ENCODE measurements at places on chromosomes 3 and 15.
A peak's percentile ranks its signal among the peaks of the same experiment; 100 is the strongest.

DNA sequence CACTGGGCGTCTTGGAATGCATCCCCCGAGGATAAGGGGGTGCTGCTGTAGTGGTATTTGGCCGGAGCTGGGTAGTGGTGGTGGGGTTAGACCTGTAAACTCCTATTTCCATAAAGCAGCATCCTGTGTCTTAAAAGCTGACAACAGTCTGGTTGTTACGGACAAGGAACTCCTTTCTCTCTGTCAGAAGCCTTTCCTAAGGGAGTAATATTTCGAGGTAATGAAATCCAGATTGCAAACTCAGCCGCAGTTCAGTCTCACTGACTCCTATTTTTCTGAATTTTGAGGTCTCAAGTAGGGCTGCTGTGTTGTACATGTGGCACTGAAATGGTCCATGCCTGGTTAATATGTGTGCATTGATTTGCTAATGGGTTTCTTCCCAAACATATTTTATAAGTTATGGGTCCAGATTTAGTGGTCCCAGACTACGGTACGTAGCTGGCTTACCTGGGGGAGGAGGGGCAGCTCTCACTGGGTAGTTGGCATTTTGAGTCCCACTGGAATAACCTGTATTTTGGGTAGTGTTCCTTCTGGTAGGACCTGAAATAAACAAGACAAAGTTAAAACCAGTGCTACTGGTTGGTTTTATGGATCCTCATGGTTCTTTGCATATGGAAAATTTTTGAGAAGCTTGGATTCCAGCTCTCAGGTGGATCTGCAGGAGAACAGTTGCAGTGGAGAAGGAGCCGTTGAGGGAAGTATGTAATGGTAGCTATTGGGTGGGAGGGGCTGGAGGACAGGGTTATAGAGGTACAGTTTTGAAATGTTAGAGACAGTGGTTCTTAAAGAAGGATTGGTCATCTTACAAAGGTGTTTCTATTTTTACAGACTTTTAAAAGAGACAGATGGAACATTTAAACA, 48.6 kb upstream of the LDHAL6B start:
- DNase-seq, result no peak

- no peak for DNase-seq
Measured at GRCh38 chr3:16316847-16317560, 52.0 kb downstream of the OXNAD1 start.

DNA sequence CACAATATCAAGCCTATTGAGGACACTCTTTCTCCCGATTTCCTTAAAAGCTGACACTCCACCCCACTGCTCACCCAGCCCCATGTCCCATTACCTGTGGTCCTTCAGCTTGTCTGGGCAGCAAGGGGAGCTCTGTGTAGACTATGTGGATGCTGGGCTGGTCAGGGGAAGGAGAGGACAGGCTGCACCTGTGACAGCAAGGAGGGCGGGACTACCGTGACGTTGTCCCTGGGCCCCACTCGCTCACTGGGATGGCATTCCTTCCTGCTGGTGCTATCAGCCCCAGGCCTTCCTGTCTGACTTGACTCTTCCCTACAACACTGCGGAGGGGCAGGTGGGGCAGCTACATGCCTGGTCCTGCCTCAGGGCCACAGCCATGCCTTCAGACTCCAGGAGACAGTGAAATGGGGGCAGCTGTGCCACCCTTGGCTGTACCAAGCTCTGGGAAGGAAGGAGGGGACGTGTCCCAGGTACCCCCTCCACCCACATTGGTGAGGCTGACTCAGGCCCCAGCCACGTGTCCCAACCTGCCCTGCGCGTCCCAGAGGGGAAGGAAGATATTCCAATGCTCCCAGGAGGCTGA, at the start of gene TMEM40:
Gene TMEM40 (minus strand): TSS at position 163 of the 583 bp plus-strand sequence. CDS start 9,427 bp downstream, outside the sequence.
- DNase-seq, result peak; percentile 41

GRCh38 chr3:58004973-58005372, 3.2 kb upstream of the FLNB start:
- DNase-seq, result peak; percentile 43

- DNase-seq, result peak; percentile 87
Measured at GRCh38 chr15:77634266-77634962, 1.7 kb upstream of the LINGO1 start.

GRCh38 chr3:139491966-139492365, 15.7 kb upstream of the RBP2 start:
- DNase-seq, result no peak

GRCh38 chr3:105691053-105691452, 177.8 kb downstream of the CBLB start:
- no peak for DNase-seq

DNA sequence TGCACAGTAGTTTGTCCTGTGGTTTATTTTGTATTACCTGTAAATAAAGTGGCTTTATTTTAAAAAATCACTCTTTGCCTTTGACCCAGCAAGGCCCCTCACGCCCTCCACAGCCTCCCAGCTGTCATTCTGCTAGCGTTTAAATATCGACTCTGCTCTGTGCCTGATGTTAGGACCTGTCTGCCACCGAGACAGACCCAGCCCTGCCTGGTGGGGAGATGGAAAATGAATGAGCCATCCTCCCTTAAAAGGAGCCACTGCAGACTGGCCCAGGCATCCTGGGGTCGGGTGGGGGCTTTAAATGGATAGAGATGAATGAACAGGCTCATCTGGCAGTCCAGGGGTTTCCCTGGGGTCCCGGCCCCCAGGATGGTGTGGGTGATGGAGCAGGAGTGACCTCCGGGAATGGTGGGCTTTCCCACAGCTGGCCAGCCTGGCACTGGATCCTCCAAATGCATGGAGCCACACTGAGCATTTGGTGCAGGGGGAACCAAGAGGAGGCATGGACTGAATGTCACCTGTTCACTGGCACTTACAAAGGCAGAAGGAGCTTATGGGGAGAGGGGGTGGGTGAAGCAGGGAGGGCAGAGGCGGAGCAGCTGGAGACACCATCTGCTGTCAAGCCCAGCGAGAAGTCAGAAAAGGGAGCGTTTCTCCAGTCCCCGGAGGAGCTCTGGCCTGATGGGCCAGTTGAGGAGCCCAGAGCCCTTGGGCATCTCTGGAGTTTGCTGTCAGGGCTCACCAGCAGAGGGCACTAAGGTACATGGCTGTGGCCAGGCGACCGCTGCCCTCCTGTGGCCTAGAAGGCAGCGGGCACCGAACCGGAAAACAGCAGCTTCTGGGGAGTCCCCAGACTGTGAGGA, 11.9 kb downstream of the GRM2 start:
- peak; percentile 84 for DNase-seq

DNA sequence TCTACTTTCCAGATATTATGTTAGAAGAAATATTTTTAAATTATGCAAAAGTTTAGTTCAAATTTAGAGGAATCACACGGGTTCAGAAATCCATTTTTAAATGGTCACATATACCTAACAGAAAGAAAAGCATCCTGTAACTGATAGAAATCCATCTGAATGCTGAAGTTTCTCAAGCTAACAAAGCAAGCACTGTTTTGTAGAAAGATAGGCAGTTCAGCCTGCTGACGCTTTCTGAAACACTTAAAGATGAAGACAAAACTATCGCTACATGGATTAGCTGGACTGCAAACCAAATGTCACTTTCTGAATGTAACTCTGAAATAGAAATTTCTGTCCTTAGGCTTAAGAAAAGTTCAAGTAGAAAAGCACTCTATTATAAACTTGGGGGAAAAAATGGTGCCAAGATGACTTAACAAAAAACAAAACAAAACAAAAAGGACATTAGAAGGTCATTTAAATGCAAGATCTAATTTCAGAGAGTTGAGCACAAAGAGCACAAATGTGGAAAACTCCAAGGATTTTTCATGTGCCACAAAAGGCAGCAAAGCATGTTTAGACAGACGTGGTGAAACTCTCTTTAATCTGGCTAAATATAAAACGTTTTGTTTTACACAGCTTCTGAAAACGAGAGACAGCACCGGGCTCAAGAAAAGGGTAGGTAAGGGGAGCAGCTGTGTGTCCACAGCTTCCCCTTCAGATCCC, 1.2 kb downstream of the PLOD2 start:
- DNase-seq, result no peak

DNA sequence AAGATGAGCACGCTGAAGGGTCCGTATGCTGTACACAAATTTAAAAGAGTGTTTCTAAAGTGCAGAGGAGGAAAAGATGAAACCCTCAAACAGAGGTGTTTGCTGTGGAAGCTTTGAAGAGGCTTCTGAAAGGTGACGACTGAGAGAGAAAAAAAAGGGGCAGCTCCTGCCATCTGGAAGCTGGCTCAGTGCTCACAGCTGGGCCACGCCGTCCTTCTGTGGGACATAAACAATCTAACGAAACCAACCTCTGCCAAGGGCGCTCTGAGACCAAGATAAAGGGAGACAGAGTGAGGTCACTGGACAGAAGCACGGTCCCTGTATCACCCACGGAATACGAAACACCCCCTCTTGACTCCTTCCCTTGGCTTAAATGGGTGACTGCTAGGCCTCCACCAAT, 96.3 kb upstream of the SLC6A6 start:
- no peak for DNase-seq

- DNase-seq, result no peak
Measured at GRCh38 chr3:124700880-124701684, 29.2 kb upstream of the UMPS start.

DNA sequence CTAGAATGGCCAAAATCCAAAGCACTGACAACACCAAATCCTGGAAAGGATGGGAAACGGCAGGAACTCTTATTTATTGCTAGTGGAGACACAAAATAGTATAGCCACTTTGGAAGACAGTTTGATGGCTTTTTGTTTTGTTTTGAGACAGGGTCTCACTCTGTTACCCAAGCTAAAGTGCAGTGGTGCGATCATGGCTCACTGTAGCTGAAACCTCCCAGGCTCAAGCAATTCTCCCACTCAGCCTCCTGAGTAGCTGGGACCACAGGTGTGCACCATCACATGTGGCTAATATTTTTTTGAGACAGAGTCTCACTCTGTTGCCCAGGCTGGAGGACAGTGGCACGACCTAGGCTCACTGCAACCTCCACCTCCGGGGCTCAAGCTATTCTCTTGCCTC, 27.3 kb upstream of the GPR160 start:
- DNase-seq, result no peak

DNA sequence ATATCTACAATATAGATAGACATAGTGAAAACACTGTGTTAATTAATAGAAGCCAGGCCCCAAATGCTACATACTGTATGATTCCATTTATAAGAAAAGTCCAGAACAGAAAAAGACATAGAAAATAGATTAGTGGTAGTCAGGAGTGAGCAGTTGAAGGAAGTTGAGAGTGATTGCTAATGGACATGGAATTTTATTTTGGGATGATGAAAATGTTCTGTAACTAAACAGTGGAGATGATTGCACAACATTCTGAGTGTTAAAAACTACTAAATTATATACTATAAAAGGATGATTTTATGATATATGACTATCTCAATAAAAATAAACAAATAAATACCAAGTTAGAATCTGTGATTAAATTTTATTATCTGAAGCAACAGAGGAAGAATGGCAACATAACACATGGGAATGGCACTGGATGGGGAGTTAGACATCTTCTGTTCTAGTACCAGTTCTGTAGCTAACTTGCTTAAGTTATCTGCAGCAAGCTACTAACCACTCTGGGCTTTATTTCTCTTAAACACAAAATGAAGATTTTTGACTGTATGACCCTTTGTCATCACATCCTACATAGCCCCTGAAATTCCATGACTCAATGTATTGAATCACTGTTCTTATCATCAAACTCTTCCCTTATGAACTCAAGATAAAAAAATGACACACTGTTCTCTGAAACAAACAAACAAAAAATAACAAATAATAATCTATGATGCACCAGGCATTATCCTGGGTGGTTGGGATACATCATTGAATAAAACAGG, 612.7 kb downstream of the TBL1XR1 start:
- DNase-seq, result no peak

DNA sequence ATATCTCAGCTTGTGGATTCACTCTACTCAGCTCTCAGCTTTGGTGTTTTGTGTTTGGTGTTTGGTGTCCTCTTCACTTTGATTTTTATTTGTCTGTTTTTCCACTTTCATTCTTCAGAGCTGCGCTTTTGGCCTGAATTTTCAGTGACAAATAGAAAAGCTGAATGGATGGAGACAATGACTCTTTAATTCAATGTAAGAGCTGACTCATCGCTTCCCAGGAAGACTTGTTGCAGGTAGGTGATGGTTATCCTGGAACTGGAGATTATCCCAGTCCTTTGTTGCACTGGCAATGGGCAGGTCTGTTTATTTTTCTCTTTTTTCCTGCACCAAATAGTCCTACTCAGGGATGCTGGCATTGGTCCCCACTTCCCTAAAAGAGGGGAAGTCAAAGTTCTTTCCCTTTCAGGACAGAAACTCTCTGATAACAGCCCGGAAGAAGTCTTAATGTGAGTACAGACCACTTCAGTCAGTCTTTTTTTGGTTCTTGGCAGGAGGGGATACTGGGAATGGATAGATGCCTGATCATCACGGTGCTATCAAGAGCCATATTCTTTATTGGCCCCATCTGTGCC, 12.4 kb upstream of the AEN start:
- DNase-seq, result no peak

DNA sequence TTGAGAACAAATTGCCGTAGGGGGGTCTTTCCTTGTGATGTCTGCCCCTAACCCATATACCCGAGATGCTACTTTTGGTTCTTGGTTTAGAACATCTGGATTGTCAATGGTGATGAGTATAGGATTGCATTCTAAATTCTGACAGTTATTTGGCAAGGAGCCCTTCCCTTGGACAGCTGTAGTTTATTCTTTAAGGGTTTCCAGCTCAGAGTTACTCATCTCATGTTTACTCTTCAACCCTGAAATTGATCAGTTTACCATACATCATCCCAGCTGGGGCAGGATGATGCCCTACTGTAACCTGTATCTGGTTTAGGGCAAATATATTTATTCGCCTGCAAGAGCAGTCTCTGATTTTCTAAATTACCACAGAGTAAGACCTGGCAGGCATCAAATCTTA, 85.7 kb upstream of the XCR1 start:
- DNase-seq, result no peak

- no peak for DNase-seq
Measured at GRCh38 chr3:14483286-14483685, 56.9 kb downstream of the GRIP2 start.

- peak; percentile 62 for DNase-seq
Measured at GRCh38 chr3:39106851-39107387, 508 bp downstream of the GORASP1 start.

- no peak for DNase-seq
Measured at GRCh38 chr3:124685481-124685880, 44.8 kb upstream of the UMPS start.

GRCh38 chr3:189771842-189772450, 140.8 kb downstream of the TP63 start:
- DNase-seq, result no peak

DNA sequence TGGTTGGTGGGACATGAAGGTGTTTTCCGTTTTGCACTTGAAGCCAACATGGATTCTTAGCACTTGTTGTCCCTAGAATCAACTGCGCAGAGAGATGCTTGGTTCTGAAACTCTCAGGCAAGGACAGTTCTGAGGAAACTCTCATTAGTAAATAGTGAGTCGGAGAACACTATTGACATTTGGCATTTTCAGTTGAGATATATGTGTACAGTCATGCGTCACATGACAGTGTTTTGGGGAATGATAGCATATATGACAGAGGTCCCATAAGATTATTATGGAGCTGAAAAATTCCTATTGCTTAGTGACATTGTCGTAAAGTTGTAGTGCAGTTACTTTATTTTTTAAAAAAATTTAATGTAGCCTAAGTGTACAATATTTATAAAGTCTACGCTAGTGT, 5.8 kb downstream of the APBA2 start:
- DNase-seq, result no peak

Data from Calu3 (cell line).